ENCODE measurements at places on chromosomes 3 and 15.

DNA sequence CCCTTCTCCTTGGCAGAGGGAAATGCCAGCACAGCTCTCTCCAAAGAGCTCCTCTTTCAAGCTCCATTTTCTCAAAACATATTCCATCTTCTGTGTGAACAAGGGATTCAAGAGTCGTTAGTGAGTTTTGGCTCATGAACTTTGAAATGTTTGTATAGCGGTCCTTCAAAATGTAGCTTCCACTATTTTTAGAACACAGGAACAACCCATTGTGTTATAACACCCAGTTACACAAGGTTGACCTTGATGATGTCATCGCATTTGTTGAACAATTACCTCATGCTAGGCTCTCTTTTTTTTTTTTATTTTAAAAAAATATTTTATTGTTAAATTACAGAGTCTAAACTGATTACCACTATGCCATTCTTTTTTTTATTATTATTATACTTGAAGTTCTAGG, 251.7 kb downstream of the THSD4 start:
- no peak for DNase-seq

- DNase-seq: no peak
Observed at GRCh38 chr3:66860771-66861170, 137.3 kb upstream of the KBTBD8 start.

DNA sequence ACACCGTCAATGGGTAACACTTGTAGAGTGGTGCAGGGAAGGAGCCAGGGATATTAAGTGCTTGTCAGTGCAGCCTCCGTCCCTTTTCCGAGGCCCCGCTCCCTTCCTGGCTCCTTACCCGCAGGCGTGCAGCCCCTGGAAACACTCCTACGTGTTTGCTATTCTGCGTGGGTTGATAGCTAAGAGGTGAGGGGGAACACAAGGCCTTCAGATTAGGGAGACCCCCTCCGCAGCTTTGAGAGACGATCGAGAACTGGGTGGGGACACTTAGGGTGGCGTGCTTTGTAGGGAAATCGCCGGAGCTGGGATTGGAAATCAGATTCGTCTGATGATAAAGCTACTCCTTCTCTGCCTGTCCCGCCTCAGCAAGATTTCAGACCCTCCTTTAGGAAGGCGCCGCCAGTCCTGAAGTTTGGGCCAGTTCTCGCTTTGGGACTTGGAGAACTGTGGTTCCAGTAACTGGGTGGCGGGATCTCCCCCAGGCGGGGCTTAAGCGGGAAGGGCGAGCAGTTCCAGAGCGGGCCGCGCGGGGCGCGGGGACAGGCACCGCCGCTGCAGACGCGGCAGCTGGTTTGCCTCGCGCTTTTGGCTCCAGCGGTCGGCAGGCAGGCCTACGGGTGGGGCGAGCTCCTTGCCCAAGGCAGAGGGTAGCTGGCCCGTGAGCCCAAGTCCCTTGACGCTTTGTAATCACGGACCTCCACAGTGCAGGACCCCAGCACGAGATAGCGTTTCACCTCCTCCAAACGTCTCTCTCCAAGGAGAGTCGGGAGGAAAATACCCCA, 8.0 kb upstream of the FAM107A start:
- DNase-seq: peak; percentile 13

DNA sequence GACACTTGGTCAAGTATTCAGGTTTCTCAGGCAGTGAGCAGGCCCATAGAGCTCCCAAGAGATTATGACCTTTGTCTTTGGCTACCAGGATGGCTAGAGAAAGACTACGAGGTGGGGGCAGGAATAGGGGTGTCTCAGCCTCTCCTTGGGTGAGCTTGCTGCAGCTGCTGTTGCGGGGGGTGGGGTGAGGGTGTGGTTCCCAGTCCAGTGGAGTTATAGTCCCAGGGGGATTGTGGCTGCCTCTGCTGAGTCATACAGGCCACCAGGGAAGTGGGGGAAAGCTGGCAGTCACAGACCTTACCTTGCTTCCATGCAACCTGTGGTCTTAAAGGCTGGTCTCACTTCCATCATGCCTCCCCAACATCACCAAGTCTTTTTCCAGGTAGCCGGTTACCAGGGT, 31.7 kb downstream of the ATP2C1 start:
- DNase-seq: no peak

DNA sequence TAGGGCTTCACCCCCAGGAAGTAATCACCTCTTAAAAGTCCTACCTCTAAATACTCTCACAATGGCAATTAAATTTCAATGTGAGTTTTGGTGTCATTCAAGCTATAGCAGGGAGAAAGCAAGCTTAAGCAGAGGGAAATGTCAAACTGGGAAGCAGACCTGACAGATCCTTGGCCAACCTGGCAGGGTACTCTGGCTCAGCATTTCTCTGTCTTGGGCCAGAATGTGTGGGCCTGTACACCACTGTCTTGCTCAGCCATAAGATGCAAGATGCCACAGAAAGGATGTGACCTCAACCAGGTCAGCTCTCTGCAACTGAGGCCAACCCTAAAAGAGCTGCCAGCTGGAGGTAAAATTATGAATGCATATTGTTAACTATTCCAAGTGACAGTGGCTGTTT, 130.6 kb upstream of the CMC1 start:
- no peak for DNase-seq

- DNase-seq: no peak
Observed at GRCh38 chr15:27671819-27672437, 427.2 kb downstream of the OCA2 start.

DNA sequence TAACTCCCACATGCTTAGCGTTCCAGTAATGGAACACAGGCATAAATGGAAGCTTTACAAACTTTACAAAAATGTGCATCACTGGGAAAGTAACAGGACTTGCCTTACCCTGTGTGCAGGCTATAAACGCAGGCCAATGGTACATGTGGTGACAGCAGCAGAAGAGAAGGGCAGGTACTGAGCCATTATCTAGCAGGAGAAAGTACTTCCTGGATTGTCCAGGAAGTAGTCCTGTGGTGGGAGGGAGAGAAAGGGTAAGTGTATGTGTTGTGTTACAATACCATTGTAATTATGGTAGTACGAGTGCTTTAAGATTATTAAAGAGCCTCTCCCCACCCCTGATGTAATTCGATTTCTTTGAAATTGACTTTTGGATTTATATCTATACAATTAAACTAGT, 5.3 kb downstream of the ATP1B3 start:
- no peak for DNase-seq

- DNase-seq: no peak
Observed at GRCh38 chr3:158909870-158910269, 108.0 kb downstream of the MFSD1 start.

DNA sequence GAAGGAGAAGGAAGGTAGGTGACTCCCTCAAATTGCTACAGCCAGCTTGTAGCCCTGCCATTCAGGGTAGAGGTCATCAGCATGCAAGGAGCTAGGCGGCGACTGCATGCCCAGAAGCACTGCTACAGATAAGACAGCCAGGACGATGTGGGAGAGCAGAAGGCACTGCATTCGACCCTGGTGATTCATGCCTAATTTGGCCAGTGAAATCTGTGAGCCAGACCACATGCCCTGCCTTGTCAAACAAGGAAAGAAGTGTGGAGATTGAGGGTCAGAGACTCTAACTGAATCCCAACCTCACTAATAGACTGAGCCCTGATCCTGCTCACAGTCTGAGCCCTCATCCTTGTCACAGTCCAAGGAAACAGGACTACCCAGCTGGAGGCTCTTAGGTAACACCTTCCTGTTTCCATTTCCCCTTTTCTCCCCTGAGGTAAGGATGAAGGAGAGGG, 86.6 kb downstream of the LINGO1 start:
- no peak for DNase-seq

DNA sequence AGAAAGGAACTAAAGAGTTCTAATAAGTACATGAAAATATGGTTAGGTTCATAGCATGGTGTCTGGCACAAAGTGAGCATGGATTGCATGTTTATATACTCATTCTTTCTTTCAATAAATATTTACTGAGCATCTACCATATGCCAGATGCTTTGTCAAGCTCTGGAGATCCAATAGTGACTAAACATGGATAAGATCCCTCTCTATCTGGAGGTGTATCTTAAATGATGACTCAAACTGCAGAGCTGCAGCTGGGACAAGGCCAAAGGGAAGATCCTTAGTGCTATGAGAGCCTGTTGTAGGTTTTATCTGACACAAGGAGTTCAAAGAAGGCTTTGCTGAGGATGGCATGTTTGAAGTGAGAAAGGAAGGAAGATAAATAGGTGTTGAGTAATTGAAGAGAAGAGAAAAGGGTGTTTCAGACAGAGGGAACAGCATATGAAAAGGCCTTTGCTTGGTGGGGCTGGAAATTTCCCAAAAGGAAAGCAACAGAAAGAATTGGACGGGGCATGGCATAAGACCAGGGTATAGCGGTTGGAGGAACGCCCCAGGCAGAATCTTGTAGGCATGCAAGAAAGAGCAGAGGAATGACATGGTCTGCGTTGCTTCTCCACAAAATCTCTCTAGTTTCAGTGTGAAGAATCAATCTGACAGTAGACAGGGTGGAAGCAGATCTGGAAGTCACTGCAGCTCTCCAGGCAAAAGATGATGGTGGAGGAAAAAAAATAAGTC, 239.9 kb upstream of the LRTM1 start:
- peak; percentile 38 for DNase-seq

DNA sequence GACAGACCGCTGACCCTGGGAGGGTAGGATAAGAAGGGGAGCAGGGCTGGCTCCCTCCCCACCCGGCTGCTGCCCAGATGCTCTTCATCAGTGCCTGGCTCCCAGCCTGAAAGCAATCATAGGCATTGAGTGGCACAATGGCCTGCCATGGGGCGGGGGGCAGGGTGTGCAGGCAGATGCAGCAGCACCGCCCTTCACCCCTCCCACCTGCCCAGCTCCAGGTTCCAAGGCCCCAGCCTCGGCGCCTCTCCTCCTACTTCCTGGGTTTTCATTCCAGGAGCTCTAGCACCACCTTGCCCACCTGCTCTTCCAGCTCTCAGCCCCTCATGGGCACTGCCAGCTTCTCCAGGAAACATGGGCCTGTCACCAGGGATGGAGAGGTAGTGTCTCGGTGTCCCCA, 101.7 kb downstream of the MEGF11 start:
- no peak for DNase-seq

- no peak for DNase-seq
Observed at GRCh38 chr15:83720468-83720867, 66.5 kb downstream of the ADAMTSL3 start.

GRCh38 chr3:184142199-184142598, 7.0 kb downstream of the EIF2B5 start:
- DNase-seq: no peak

GRCh38 chr3:9012521-9012920, 49.2 kb upstream of the RAD18 start:
- no peak for DNase-seq

- DNase-seq: no peak
Observed at GRCh38 chr15:38005953-38006808, 71.7 kb downstream of the TMCO5A start.

- DNase-seq: no peak
Observed at GRCh38 chr3:140205598-140205997, 270.6 kb downstream of the CLSTN2 start.

DNA sequence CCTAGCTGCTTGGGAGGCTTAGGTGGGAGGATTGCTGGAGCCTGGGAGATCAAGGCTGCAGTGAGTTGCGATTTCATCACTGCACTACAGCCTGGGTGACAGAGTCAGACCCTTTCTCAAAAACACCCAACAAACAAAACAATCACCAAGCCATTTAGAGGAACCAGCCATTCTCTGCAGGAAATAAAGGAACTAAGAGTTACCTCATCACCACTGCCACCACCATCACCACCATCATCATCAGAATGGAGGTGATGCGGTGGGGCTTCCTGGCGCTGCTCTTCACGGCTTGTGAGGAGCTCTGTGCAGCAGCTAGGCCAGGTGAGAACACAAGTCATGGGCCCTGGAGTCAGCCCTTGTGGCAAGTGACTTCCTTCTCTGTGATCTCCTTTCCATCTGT, 37.7 kb upstream of the KLHL25 start:
- no peak for DNase-seq

GRCh38 chr15:65839985-65840384, 29.3 kb upstream of the RAB11A start:
- no peak for DNase-seq

GRCh38 chr3:12948891-12949711, 107.7 kb upstream of the RPL32 start:
- no peak for DNase-seq

DNA sequence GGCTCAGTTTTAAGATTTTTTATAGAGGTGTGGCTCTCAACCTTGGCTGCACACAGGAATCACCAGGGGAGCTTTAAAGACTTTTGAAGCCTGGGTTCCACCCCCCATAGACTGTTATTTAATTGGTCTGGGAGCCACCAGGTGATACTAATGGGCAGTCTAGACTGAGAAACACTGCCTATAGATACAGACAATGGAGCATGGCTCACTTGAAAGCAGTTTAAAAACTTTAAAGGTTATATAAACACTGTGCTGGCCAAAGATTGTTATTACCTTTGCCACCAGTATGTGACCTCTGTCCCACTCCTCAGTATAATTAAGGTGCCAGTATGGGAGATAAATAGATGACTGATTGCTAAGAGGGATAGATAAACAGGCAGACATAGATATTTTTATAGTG, 3.8 kb downstream of the GOLIM4 start:
- no peak for DNase-seq

- DNase-seq: no peak
Observed at GRCh38 chr3:129936757-129937156, 37.8 kb upstream of the TRH start.

- DNase-seq: no peak
Observed at GRCh38 chr3:187856555-187856954, 111.3 kb upstream of the BCL6 start.

DNA sequence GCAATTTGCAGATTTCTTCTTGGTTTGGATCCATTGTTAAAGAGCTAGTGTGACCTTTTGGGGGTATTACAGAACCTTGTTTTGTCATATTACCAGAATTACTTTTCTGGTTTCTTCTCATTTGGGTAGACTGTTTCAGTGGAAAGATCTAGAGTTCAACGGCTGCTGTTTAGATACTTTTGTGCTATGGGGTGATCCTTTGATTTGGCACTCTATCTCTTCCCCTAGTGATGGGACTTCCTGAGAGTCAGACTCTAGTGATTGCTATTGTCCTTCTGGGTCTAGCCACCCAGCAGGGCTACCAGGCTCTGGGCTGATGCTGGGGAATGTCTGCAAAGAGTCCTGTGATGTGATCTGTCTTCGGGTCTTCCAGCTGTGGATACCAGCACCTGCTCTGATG, 46.3 kb upstream of the GADL1 start:
- no peak for DNase-seq

- no peak for DNase-seq
Observed at GRCh38 chr3:128081846-128082245, 29.6 kb downstream of the SEC61A1 start.

GRCh38 chr3:183148056-183148455, 14.5 kb downstream of the LAMP3 start:
- DNase-seq: no peak

DNA sequence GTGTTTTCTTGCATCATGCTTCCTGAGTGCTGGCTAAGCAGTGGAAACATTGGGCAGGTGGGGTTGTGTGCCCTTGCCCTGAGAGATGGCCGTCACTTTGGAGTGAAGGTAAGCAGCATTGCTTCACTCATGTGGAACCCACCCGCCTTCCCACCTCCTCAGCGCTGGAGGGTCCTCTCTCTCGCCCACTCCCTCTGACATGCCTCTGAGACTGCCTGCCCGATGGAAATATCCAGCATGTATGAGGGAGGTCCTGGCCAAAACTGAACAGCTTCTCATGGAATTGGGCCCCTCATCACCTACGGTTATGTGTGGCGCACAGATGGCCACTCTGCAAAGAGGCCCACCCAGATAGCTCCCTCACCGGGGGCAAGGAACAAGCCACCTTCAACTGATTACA, 48.6 kb downstream of the SMAD3 start:
- no peak for DNase-seq

GRCh38 chr3:18729671-18730070, 304.5 kb upstream of the SATB1 start:
- no peak for DNase-seq

GRCh38 chr3:160956785-160957184, 148.4 kb downstream of the B3GALNT1 start:
- no peak for DNase-seq

- DNase-seq: no peak
Observed at GRCh38 chr3:154953538-154953937, 126.6 kb upstream of the MME start.

Data from LNCaP clone FGC (cell line).